ENCODE measurements at places on chromosomes 7 and 10. TPM values are rescaled to one million over a fixed set of nuclear protein-coding genes. Genes with fewer than 3 reads are reported as not detected.

DNA sequence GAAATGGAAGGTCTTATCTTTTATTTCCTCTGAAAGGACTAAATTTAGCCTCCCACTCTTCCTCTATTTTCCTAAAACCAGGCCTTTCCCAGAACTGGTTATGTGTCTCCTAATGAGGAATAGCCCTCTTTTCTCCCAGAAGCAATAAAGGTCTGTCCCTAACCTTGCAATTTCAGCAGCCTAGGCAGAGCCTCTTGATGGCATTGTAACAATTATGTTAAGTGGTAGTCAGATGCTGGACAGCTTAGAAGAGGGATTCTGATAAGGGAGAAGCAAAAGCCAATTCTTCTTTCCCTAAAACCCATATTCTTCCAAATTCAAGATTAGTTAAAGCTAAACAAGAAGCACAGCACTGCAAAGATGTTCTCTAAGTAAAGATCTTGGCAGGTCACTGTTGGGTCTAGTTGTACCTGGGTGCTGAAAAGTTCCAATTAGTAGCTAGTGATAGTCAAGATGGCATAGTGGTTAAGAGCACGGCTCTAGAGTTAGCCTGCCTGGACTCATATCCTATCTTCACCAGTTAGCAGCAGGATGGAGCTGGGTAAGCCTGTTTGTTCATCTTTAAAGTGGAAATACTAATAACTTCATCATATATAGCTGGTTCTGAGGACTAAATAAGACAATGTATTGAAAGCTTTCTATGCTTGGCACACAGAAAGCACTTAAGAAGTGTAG, 14.3 kb upstream of the KCNIP2 start:
- no peak for DNase-seq

DNA sequence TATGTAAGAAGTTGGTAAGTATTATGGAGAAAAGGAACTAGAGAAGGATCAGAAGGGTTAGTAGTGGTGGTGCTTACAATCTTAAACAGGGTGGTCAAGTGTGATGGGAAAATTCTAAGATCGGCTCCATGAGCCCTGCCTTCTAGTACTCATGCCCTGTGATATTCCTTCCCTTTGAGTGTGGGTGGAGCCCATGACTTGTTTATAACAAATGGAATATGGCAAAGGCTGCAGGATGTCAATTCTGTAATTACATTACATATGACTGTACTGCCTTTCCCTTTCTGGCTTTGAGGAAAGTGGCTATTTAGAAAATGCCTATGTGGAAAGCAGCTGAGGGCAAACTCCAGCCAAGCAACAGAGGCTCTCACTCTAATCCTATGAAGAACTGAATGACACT, 309.6 kb downstream of the AGMO start:
- DNase-seq, result no peak

DNA sequence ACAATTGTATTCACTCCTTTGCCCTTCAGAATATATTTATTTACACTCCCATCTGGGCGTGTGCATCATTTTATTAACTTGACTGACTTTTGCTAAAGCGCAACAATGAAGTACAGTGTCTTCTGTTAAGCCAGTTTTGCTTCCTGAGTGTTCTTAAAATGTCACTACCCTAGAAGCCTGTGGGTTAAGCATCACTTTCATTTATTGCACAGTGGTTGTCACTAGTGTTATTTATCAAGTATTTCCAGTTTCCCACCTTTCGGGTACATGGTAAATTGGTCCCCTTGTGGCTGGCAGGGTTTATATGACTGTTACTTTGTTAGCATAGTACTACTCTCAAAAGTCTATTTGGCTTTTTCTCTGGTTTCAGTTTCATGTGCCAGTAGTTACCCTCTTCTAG, 3.3 kb downstream of the HILPDA start:
- no peak for DNase-seq

DNA sequence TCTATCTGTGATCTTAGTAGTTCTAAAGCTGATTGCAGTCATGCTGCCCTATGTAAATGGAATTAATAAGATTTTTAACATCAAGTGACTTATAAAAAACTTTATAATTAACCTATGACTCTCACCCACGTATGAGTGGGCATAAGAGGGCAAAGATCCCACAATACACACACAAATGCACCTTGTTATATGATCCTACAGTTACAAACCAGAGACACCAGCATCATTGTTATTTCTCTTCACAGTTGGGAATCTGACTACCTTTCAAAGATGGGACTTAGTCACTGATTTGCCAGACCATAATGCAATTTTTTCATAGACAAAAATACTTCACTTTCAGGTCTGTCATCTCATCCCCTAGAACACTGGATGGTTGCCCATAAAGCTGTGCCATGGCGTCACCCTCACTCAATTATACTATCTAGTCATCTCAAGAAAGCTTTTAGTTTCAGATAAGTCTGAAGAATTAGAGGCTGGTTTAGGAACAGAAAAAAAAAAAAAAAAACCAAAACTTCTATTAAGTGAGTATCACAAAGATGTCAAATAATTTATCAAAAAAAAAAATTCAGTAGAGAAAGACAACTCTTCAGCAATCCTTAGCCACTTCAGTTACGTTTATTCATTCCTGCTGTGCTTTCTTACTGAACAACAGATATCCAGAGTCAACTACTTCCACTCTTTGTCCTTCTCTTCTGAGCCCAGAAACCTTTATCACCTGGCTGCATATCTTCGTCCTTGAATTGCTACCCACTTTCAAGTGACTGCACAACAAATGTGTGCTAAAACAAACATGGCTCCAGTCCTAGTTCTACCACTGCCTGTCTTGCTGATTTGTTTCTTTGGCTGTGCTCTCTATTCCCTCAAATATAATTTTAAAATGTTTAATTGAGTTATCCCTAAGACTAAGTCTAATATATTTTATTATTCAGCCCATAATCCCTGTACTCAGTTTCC, 175.0 kb upstream of the CHRM2 start:
- DNase-seq, result no peak

Gene MYO1G
- total RNA-seq, result 1.9 TPM

Gene SLC16A9
- 9.5 TPM for total RNA-seq
